ENCODE measurements at places on chromosomes 6 and 20. TPM values are rescaled to one million over a fixed set of nuclear protein-coding genes. Genes with fewer than 3 reads are reported as not detected.

The BEND6 gene
- total RNA-seq, result 10.0 TPM

The SERINC1 gene
- 399 TPM for total RNA-seq

The ESR1 gene
- 1.1 TPM for total RNA-seq

The ID4 gene
- 27.0 TPM for total RNA-seq

The MAD2L1BP gene
- total RNA-seq, result 48.5 TPM

The PTCHD4 gene
- total RNA-seq, result 7.0 TPM
